ENCODE measurements at places on chromosomes 3 and 15.
A peak's percentile ranks its signal among the peaks of the same experiment; 100 is the strongest.

DNA sequence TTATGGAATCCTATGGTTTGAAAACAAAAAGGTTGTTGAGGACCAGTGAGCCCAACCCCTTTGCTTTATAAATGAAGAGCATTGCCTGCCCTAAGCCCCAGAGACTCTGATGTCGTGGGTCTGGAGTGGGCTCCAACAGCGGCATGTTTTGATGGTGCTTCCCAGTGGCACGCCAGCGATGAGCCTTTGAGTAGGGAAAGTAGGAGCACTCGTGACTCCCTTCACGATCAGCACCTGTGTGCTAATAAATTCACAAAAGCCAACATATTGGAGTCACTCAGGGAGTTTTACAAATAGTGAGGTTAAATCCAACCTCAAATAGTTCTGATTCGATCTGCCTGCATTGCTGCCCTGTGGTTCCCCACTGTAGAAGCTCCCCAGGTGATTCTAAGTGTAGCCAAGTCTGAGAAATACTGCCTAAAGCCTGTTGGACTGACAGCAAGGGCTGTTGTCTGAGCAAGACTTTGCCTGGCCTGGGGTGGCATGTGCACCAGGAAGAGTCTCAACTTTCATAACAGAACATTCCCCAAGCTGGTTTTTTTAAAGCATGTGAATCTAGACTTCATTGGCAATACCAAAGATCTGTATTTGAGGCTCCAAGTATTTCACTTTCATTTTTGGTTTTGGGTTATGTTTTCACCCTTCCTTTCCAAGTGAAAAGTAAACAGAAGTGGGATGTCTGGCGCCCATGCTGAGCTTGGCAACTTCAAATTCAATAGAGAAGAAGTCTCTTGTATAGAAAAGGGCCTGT, 9.9 kb downstream of the CCR5 start:
- H3K4me1 ChIP-seq, result peaks cover 51% of the 10 kb centered on the region
- peak overlapping the region; percentile 90 for H3K27ac ChIP-seq
- peaks cover 9% of the 10 kb centered on the region for H3K27me3 ChIP-seq
- no peak overlapping the region for H3K4me3 ChIP-seq
- peaks cover 2% of the 10 kb centered on the region for H3K36me3 ChIP-seq

DNA sequence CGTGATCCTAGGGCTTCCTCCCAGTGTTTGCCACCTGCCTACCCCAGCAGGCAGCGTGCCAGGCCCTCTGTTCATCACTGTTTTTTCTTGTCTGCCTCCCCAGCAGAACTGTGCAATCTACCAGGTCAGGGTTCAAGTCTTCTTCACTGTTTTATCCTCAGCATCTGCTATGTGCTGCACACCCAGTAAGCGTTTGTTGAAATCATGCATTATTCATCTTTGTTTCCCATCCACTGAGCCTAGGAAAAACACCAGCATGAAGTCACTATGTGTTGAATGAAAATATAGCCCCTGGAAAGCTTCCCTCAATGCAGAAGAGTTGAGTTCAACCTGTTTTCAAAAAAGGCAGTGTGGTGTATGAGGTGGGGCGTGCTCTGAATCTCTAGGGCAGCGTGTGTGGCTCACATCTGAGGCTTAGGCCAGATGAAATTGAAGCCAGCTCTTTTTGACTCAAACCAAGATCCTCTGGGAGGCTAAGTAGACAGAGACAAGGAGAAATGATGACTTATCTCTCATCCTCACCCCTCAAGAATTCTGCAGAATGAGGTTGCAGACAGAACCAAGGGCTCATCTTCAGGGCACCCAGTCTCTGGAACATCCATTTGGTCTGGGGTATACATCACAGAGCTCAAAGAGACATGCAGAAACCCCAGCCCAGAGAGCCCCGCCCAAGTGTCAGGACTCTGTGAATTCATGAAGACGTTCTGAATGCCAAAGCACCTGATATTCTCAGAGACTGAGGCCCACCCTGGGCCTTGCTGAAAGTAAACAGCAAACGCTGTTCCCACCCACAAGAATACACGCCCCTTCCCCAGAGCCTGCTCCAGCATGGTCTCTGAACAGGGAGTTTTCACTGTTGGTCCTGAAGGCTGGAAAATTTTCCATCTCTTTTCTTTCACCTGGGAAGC, 5.7 kb upstream of the CAV3 start:
- no peaks in the 10 kb centered on the region for H3K4me1 ChIP-seq
- no peaks in the 10 kb centered on the region for H3K36me3 ChIP-seq
- no peak overlapping the region for H3K27ac ChIP-seq
- H3K27me3 ChIP-seq, result peaks cover 3% of the 10 kb centered on the region

- H3K27ac ChIP-seq, result peak overlapping the region; percentile 55
- H3K4me1 ChIP-seq, result peaks cover 11% of the 10 kb centered on the region
- peaks cover 42% of the 10 kb centered on the region for H3K27me3 ChIP-seq
- peak overlapping the region; percentile 69 for H3K4me3 ChIP-seq
- DNase-seq, result no peak
Observed at GRCh38 chr3:50155891-50156290, 767 bp downstream of the SEMA3F start.

DNA sequence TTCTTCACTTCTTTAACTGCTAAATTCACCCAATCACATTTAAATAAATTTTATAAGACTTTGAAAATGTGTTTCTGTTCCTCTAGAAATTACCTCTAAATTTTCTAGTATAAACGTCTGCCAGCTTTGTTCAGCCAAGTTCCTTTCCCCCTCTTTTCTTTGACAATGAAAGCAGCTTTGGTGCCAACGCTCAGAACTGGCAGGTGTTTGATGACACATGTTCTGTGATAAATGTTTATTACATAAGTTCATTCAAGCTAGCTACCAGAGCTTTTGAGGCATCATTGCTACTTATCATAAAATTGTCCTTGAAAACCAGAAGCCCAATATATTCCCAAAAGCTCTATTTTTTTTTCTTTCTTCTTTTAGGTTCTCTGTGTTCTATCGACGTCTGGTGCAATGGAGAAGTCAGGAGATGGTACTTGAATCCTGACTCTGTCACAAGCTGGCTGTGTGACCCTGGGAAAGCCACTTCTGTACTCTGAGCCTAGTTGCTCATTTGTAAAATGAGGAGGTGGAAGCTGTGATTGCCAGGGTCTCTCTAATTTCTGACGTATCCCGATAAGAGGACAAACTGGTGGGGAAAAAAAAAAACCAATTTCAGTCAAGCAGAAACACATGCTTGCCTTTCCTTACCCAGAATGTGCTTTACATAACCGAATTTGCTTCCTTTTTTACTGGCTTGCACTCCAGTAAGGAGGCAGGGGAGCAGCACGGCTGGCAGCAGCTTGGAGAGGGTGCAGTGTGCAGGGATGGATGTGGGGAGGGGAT, 187.1 kb upstream of the LPP start:
- no peak for DNase-seq
- no peak overlapping the region for H3K4me3 ChIP-seq
- no peaks in the 10 kb centered on the region for H3K36me3 ChIP-seq
- H3K4me1 ChIP-seq, result peaks cover 27% of the 10 kb centered on the region
- H3K27ac ChIP-seq, result no peak overlapping the region
- peaks cover 7% of the 10 kb centered on the region for H3K27me3 ChIP-seq

DNA sequence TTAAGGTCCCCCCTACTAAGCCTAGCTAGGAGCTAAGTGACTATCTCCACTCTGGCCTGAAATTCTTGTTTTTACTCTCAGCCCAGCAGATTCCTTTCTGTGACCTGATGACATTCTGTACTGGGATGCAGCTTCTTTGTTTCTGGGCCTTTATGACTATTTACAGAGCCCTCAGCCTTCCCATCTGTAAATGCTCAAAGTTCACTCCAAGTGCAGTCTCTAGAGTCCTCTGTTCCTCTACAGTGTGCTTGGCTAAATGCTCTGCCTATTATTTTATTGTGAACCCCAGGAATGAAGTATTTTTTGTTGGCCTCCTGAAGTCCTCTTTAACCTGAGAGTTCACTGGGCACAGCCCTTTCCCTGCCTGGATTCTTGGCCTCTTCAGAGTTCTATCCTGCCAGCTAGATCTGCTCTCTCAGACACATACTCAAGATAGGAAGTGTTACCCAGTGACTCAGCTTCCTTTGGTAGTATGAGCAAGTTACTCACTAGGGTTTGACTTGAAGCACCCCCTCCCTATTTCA, 278.1 kb upstream of the P2RY1 start:
- H3K4me1 ChIP-seq, result peaks cover 9% of the 10 kb centered on the region
- H3K27me3 ChIP-seq, result peaks cover 7% of the 10 kb centered on the region
- no peaks in the 10 kb centered on the region for H3K36me3 ChIP-seq
- no peak overlapping the region for H3K27ac ChIP-seq
- no peak overlapping the region for H3K4me3 ChIP-seq
- no peak for DNase-seq

DNA sequence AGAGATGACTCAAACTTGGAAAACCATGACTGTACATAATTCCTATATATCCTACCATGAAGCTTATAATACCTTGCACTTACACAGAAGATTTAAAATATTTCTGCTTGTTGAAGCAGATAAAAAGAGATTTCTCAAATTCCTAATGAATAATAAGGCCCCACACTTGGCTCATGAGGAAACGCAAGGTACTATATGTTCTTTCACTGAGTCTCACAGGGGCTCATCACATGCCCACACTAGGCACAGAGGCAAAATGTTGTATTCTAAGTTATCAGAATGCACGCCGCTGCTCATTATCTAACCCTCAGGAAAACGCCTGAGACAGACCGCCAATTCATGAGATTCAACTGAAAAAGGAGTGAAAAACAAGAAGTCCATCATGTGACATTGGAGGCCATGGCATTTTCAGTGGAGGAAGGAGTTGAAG, 5.6 kb downstream of the MYO1E start:
- no peak overlapping the region for H3K4me3 ChIP-seq
- H3K27me3 ChIP-seq, result peaks cover 47% of the 10 kb centered on the region
- no peak for DNase-seq
- H3K4me1 ChIP-seq, result peaks cover 16% of the 10 kb centered on the region
- H3K27ac ChIP-seq, result no peak overlapping the region

DNA sequence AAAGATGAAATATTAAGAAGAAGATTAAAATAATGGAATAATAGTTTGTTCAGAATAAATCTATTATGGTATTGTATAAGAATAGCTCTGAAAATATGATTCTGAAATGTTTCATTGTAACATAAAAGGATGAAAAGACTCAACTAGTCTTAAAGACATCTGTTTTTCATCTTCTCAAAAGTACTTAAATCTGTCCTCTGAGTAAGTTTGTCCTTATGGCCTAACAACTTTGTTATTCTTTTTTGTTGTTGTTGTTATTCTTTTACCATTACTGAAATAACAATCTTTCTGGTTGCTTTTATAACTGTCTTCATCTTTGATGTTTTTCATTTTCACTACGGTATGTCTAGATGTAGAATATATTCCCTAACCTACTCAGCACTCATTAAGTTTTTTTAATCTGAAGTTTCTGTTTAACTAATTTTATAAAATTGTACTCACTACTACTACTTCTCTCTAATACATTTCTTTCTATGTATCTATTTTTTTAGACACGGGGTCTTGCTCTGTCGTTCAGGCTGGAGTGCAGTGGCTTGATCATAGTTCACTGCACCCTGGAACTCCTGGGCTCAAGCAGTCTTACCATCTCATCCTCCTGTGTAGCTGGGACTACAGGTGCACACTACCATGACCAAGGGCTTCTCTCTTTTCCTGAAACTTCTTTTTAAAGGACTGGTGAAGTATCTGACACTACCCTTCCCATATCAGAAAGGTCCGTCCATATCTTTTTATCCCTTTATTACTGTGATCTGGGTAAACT, 240.7 kb downstream of the PCCB start:
- DNase-seq, result no peak
- H3K4me1 ChIP-seq, result no peaks in the 10 kb centered on the region
- H3K36me3 ChIP-seq, result peaks cover 46% of the 10 kb centered on the region
- H3K27me3 ChIP-seq, result no peaks in the 10 kb centered on the region
- H3K4me3 ChIP-seq, result no peak overlapping the region

DNA sequence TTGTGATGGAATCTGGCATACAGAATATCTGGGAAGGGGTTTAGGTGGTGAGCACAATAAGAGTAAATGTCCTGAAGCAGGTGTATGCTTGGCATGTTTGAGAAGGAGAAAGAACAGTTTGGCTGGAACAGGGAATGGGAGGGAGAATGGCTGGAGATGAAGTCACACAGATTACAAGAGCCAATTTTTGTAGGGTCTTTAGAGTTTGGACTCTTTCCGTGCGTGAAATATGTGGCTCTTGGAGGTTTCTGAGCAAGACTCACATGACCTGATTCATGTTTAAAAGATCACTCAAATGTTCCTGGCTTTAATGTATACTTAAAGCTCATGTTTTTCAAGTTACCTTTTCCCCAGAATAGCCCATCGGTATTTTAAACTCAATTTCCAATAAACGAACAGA, 32.8 kb downstream of the SPRED1 start:
- DNase-seq, result no peak
- H3K36me3 ChIP-seq, result no peaks in the 10 kb centered on the region
- H3K4me1 ChIP-seq, result no peaks in the 10 kb centered on the region
- H3K27me3 ChIP-seq, result peaks cover 16% of the 10 kb centered on the region
- H3K4me3 ChIP-seq, result no peak overlapping the region

DNA sequence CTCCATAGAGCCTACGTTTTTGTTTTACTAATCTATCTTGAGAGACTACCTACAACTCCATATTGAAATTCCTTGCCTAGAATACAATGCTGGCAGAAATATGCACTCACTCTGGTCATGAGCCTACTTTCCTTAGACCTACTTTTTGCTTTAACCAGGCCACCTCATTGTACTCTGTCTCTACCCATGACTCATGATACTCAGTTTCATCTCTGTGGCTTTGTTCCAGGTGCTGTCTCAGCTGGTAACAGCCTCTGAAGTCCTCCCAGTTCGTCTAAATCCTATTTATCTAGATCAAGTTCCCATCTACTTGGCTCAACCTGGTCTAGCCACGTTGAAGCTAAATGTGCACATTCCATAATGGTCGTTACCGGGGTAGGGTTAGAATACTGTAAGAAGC, 536.4 kb downstream of the RSL24D1 start:
- no peaks in the 10 kb centered on the region for H3K4me1 ChIP-seq

DNA sequence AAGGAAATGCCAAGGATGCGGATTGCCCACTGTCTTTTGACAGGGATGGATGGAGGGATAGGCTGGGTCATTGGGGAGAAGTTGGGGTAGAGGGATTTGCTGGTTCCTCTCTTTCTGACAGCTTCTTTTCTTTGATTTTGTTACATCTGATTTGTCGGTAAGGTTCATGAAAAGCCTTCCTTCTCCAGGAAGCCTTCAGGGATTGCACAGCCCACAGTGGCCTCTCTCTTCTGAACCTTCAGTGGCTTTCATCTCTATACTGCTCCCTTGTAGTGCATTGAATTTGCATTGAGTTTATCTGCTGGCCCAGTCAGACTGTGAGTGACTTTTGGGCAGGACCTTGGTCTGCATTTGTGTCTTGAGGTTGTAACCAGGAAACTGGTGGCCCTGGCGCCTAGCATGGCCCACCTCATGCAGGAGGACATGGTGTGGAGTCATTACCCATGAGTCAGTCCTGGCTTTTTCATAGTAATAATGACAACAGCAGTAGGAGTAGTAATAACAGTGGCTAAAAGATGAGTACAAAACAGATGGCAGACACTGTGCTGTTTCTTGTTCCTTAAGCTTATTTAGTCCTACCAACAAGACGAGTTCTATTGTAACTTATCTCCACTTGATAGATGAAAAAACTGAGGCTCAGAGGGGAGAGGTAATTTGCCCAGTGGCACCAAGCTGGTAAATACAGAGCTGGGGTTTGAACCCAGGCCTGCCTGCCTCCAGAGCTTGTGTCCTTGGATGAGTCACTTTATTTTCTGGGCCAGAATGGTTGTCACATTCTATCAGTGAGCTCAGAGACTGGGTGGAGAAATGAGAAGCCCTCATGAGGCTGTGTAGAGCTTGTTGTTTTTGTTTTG, 28.4 kb downstream of the SMAD6 start:
- no peaks in the 10 kb centered on the region for H3K27me3 ChIP-seq
- no peaks in the 10 kb centered on the region for H3K4me1 ChIP-seq
- no peaks in the 10 kb centered on the region for H3K36me3 ChIP-seq

- no peak overlapping the region for H3K27ac ChIP-seq
- peaks cover 24% of the 10 kb centered on the region for H3K36me3 ChIP-seq
- H3K4me3 ChIP-seq, result no peak overlapping the region
- no peak for DNase-seq
- H3K27me3 ChIP-seq, result no peaks in the 10 kb centered on the region
Observed at GRCh38 chr3:102124282-102124681, 275.0 kb downstream of the NFKBIZ start.

Measured in activated CD4-positive, alpha-beta T cell treated with anti-CD3 and anti-CD28 coated beads, Interleukin-2, amount 10 ng/mL, durations not matched to agents 7 days and 5 days (primary cell).